Effector memory CD4-positive, alpha-beta T cell (primary cell): ENCODE measurements at places on chromosomes 7 and 10.

DNA sequence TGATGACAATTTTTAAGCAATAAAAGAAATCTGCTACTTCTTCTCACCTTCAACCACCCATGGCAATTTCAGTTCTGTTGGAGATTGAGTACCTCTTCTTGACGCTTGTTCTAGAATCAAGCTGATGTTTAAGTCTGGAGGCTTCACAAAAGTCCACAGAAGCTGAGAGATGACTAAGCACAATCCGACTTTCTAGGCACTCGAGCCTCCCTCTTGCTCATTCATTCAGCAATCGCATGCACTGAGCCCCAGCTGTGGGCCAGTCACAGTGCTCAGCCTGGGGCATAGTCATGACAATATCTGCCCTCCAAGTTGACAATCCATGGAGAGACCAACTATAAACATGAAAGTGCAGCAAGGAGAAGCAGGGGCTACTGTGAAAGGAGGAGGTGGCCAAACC lies 103.2 kb downstream of the IPMK start:
- DNase-seq, result no peak

DNA sequence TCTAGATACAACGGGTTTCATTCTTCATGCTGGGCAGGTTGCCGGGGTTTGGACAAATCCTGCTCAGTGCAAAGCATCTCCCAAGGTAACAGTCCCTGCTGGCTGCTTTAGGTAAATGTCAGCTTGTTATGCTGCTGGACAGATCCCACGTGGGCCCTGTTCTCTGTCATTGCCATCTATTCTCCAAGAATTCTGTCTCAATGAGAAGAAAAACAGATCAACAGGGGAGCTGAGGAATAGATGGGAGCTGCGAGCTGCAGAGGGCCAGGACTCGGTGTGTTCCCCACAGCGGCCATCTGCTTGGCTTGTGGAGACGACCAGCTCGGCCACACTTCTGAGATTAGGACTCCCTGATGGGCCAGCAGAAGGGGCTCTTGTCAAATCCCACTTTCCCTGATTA lies 235.2 kb downstream of the DPP6 start:
- no peak for DNase-seq

DNA sequence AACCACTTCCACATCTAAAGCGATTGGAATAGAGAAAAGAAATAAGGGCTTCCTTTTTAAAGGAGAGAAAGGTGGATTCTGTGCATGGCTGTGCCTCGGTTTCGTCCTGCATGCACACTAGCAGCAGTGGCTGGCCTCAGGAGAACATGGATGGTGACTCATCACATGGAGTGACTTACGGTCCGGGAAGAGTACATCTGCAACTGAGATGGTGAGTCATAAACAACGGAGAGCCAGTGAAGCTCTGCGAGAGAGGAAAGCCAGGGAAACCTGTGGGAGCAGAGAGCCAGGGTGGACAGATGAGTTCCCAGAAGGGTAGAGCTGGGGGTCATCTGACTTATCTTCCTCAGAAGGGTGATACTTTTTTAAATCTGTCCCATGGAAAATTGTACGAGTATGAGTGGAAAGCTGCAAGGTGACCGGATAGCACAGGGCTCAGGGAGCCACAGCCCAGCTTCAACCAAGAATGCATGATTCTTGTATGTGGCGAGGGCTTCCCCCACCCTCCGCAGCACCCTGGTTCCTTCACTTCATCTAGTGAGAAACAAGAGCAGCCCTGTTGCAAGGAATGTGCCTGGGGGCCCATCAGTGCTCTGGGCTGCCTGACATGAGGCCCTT lies 259.1 kb downstream of the KLF6 start:
- no peak for DNase-seq

GRCh38 chr7:57361406-57361805 lies 88.6 kb upstream of the ZNF716 start:
- no peak for DNase-seq

DNA sequence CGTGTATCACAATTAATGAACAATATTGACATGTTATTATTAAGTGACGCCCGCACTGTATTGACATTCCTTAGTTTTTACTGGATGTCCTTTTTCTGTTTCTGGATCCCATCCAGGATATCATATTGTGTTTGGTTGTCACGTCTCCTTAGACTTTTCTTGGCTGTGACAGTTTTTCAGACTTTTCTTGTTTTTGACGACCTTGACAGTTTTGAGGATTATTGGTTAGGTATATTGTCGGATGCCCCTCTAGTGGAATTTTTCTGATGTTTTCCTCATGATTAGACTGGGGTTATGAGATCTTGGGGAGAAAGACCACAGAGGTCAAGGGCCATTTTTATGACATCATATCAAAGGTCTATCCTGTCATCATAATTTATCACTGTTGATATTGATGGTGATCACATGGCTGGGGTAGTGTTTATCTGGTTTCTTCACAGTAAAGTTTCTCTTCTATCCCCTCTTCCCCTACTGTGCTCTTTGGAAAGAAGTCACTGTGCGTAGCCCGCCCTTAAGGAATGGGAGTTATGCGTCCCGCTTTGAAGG lies 11.1 kb downstream of the TAF3 start:
- DNase-seq, result no peak

- DNase-seq, result no peak
These were observed 26.8 kb upstream of the VAX1 start for GRCh38 chr10:117164592-117165537.

- DNase-seq, result peak; percentile 4
These were observed 348.1 kb downstream of the GATA3 start for GRCh38 chr10:8402576-8402975.

DNA sequence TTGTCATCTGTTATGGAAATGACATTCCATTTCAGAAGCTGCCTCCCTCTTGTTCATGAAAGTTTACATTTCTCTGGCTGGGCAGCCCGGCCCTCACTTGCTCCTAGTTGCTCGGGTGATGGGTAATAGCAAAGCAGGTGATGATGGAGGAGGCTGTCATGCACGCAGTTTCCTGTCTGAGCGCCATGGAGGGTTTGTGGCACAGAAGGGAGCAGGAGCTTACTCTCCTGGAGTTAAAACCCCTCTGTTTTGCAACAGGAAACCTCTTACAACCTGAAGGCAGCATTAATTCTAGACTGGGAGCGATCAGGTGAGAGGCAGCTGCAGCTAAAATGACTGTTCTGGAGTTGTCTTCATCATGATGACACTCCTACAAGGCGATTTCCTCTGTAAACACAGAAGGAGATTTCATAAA lies 34.1 kb upstream of the MKI67 start:
- DNase-seq, result no peak

DNA sequence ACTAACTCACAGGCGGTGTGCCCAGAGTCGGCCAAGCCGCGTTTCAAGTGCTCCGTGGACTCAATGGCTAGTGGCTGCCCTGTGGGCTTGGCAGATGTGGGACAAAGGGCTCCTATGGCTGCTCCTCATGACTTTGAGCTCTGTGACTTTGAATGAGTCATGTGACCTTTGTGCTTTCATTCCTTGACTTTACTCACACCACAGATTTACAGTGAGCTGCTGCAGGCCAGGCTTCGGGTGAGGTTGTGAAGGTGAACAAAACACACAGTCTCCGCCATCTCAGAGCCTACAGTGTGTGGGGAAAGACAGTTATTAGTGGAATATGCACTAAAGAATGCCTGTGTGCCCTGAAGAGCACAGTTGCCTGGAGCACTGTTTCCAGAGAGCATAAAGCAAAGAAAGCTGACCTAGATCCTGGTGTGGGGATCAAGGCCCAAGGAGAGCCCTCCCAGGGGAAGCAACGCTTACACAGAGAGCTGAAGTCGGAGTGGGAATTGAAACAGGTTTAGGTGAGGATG lies 29.7 kb upstream of the PLEKHA1 start:
- DNase-seq, result no peak

GRCh38 chr10:100878291-100878910 lies 34.4 kb upstream of the SLF2 start:
- DNase-seq, result no peak

DNA sequence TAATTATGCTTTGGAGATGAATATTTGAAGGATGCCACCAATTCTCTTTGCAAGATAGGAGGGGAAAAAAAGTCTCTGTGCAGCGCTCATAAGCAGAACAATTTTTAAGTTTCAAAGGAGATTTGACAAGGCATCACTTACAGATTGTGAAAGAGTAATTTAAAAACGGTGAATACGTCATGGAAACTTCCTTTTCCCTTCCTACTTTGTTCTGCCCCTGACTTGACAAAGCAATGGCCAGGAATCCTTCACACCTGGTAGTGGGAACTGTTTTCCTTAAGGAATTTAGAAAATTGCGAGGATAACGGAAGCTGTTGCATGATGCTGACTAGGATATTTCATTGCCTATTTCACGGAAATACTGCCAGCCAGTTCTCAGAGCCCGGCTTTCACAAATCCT lies 16.7 kb downstream of the FAM107B start:
- DNase-seq, result no peak

DNA sequence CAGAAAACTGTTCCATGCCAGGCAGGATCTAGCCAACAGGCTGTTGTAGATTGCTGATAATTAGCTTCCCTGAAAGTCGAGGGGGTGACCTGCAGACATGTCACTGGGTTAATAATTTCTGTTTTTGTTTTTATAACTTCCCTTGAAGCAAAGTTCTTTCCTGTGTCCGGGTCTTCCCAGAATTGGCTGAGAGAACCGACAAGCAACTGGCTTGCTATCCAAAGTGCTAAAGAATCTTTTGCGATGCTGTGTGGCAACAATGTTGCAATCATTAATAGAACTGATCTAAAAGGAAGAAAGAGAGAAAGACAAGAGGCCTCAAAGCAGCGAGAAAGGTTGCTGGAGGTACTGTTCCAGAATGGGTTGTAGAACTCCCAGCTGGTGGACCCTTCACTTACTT lies 132.1 kb upstream of the DPP6 start:
- DNase-seq, result no peak

- no peak for DNase-seq
These were observed 235.1 kb upstream of the CXCL12 start for GRCh38 chr10:44619975-44620374.

DNA sequence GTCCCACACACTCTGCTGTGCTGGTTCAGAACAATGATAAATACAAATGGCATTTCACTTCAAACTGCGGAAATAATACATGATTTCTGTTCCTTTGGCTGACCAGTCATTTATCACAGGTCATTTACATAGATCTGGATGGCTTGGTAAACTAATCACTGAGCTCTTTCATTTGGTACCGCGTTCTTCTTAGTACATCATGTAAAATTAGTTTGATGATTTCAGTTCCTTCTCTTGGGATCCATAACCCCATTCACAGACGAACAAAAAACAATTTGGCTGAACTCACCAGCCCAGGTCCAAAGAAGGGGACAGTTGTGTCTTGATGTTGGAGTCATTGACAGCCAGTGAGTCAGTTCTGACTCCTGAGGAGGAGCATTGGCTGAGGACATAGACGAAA lies 689.8 kb downstream of the INHBA start:
- DNase-seq, result no peak

GRCh38 chr7:101550641-101551541 lies 78.2 kb downstream of the MYL10 start:
- no peak for DNase-seq

DNA sequence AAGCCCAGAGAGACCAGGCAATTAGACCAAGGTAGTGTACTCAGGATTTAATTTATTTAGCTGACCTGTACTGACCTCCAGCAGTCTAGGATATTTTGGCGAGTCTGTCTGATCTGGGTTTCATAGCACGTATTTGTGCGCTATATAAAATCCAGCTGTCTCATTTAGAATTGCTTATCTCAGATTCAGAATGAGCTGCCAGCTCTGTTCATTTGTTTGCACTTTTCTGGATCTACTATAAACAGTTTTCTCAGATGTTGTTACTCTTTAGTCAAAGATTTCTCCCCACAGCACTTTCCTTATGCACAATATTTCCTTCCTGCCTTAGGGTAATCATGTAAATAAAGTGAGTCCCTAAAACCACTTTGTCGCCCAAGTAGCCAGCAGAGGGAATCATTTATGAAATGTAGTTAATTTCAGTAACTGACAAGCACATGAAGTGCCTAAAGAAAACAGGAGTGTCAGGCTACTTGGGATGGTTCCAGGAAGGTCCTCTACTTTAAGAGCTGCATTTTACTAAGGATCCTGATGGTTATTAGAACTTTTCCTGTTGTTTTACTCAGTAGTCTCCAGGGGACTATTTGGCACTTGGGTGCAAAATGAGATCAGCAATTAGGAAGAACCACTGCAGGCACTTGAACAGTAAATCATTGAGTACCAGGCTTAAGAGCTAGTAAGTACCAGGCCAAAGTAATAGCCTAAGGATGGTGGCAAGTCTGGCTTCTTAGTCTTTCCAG lies 226.4 kb downstream of the TWIST1 start:
- DNase-seq, result no peak

DNA sequence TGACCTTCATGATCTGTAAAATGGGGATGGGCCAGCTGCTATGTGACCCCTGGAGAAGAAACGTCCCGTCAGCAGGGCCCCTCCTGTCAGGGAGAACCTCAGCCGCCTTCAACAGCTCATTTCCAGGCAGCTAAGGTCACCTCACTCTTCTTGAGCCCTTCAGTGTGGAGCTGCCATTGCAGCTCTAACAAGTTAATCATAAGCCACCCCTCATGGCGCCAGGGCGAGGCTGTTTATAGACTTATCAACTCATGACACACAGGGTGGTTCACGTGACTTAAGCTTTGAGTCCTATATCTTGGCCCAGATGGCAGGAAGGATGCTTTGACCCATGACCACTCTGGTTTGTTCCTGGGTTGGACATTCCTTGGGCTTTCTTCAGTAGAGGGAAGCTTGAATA lies 315.1 kb downstream of the TNS3 start:
- no peak for DNase-seq

DNA sequence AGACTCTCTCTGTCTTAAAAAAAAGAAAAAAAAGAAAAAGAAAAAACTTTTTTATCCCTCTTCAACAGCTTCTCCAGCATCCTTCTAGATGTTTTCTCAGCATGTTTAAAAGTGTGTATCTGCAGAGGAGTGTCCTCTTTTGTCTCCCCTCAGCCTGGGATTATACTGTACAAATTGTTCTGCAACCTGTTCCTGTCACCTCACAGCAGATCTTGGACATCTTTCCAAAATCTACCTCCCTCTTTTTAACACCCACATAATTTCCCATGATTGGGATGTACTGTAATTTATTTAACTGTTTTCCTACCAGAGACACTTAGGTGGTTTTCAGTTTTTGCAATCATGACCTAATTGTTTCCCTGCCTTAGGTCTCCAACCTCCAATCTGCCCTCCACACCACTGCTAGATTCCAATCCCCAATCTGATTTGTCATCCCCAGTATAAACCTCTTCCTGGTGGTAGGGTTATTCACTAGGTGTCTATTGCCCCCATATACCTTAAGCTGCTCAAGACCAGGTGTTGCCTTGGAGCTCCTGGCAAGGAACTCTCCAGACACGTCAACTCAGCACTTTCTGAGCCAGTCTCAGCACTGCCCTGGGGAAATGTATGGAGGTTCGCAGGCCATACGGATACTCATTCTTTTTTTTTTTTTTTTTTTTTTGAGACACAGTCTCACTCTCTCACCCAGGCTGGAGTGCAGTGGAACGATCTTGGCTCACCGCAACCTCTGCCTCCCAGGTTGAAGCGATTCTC lies 17.6 kb upstream of the DDIT4 start:
- no peak for DNase-seq

- no peak for DNase-seq
These were observed 1.2 kb downstream of the AGR3 start for GRCh38 chr7:16880554-16880953.

GRCh38 chr10:75450644-75451640 lies 19.5 kb downstream of the LRMDA start:
- DNase-seq, result no peak

- DNase-seq, result no peak
These were observed 4.1 kb downstream of the MRPL43 start for GRCh38 chr10:100982916-100983830.

- DNase-seq, result no peak
These were observed 19.4 kb upstream of the PAX2 start for GRCh38 chr10:100725869-100726426.

GRCh38 chr10:69123306-69123746 lies 652 bp upstream of the VPS26A start:
- no peak for DNase-seq
